Osteoblast (primary cell): ENCODE measurements at places on chromosomes 11 and 22.

GRCh38 chr22:20021196-20022181 is 579 bp downstream of the TANGO2 start:
- DNase-seq = peak; percentile 95

- no peak for DNase-seq
Measured at GRCh38 chr11:116373104-116373944, 399.5 kb downstream of the BUD13 start.

- no peak for DNase-seq
Measured at GRCh38 chr11:26743622-26744021, 21.8 kb upstream of the SLC5A12 start.

- DNase-seq = no peak
Measured at GRCh38 chr22:50620593-50621355, 7.2 kb downstream of the ARSA start.

DNA sequence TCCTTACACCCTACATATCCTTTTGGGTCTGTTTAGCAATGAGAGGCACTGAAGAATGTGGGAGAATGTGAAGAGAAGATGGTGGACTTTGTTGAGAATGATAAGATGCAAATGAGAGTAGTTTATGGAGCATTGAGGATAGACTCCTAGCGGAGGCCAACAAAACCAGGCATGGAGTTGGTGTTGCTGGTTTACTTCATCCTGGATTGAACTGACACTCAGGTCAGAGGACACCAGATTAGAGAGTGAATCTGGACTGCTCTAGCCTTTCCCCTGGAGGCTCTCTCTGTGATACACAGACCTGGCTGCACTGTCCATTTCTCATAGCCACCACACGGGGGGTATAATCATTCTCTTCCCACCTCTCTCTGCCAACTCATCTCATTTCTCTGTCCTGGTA is 98.7 kb downstream of the MICAL2 start:
- DNase-seq = no peak

- DNase-seq = no peak
Measured at GRCh38 chr22:19937616-19938473, 3.7 kb upstream of the COMT start.

DNA sequence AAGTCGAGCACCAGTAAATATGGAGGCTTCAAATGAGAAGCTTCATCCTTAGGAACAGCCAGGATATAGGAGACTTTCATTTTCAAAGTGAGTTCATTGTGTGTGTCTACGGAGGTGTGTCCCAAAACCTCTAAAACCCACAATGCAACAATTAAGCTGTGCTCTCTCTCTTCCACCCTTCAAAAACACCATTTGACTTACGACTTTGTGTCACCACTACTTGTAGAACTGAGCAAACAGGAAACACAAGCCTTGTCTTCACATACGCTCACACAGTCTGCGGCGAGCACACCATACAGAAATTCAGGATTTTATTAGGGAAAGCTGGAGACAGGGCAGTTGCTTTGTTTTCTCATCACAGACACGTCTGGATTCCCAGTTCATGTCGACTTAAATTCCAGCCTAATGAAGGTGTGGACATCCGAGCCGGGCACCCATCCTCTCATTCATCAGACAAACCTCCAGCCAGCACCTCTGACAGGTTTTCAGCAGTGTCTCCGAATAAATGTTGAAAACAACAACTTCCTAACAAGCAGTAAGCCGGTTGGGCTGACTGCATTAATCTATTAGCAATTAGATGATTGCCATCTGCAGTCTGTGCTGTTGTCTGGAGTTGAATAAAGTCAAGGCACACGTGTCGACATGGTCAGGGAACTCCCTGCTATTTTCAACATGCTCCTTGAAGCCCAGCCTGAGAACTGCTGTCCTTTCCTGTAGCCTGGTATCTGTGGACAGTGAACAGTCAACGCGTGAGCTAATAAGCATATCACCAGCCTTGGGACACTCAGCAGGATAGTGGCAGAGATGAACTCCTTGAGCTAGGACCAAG is 1411.1 kb downstream of the BRD1 start:
- DNase-seq = peak; percentile 30

GRCh38 chr11:73117071-73117470 is 25.0 kb downstream of the FCHSD2 start:
- no peak for DNase-seq

- peak; percentile 87 for DNase-seq
Measured at GRCh38 chr11:370070-370941, 1.0 kb downstream of the B4GALNT4 start.

DNA sequence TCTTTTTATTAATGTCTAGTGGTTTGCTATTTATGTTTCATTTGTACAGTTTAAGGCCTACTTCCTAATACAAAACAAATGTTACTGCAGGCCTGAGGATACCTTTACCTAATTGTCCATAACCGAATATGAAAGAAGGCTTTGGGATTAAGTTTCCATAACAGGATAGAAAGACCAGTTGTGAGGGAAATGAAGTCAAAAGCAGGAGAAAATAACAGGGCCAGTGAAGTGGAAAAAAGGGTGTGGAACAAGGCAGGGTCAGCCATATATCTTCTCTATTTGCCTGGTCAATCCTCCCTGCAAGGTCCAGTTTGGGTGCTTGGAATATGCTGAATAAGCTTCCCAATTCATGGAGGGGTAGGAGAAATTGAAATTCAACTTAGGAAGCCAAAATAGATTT is 211.5 kb downstream of the SWAP70 start:
- no peak for DNase-seq

DNA sequence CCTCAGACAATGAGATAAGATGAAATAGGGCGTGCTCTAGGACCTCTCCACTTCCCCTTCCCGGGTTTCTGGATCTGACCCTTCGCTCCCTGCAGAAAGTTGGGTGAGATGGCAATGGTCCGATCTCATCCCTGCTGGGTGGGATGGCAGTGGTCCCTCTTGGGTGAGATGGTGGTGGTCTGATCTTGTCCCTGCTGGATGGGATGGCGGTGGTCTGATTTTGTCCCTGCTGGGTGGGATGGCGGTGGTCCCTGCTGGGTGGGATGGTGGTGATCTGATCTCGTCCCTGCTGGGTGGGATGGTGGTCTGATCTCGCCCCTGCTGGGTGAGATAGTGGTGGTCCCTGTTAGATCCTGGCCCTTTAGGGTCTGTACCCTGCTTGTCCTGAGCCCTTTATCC is 21.3 kb downstream of the ST14 start:
- DNase-seq = peak; percentile 60

GRCh38 chr22:18056161-18056666 is 21.6 kb upstream of the PEX26 start:
- peak; percentile 97 for DNase-seq

- peak; percentile 98 for DNase-seq
Measured at GRCh38 chr11:73350908-73351636, 25.1 kb upstream of the RELT start.

- no peak for DNase-seq
Measured at GRCh38 chr11:40384991-40385390, 1074.5 kb downstream of the LRRC4C start.

DNA sequence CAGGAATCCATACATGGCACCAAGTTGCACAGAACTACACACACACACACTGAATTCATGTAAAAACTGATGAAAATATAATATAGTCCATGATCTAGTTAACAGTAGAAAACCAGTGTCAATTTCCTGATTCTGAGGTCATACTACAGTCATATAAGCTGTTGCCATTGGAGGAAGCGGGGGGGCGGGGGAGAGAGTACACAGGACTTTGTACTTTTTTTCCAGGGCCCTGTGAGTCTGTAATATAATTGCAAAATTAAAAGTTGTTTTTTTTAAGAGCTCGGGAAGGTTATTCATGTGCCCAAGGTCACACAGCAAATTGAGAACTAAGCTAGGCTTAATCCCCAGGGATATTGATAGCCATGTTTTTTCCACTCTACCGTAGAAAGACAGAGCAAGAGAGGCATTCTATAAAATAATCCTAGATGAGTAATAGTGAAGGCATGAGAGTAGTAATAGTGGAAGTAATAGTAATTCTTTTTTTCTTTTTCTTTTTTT is 312.3 kb downstream of the MN1 start:
- DNase-seq = peak; percentile 89

DNA sequence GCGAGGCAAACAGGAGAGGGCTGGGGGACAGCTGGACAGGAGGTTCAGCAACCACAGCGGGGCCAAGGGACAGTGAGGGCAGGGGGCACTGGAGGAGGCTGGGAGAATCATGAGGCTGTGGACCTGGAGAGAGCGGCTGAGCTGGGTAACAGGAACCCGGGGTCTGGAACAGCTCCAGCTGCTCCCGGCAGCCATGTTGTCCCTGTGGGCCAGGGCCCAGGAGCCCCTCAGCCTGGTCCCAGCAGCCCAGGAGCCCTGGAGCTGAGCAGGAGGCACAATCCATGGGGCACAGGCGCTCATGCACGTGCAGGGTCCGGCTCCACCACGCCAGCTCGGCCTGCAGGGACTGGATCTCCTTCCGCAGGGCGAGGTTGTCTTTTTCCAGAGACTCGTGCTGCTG is 7.4 kb downstream of the BATF2 start:
- no peak for DNase-seq

- DNase-seq = peak; percentile 98
Measured at GRCh38 chr11:44621140-44621681, 55.7 kb downstream of the CD82 start.

DNA sequence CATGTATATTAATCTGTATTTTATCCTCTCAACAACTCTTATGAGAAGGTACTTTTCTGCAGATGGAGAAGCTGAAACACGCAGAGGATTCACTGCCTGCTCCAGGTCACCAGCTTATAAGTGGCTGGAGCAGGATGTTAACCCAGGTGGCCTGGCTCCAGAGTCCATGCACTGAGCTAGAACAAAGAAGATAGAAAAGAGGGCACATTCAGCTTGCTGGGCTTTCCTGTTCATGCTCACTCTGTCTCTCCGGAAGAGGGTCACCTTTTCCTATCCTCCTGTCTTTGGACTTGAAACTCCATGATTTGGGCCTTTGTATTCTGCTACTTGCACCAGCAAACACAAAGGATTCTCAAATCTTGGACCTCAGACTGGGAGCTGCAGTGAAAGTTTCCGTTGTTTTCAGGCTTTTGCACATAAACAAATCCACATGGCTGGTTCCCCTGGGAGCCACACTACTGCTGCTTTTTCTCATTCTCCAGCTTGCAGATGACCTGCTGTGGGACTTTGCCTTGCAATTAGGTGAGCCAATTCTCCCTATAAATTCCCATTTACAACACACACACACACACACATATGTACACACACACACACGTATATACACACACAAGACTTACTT is 117.3 kb upstream of the GRK3 start:
- DNase-seq = no peak

DNA sequence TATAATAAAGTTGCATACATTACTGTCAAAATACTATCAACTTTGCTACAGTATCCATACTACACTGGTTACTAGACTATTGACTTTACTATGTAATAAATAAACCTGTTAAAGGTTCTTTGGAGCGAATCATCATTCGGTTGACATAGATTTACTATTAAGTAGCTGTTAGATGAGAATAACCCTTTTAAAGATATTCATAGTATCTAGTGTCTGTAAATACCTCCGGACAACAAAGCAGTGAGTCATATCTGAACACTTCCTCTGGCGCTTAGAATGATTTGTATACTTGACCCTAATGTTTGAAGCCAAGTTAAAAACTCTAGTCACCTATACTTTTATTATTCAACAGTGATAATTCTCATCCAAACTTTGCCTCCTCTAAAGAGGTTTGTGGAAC is 84.7 kb downstream of the MSANTD4 start:
- no peak for DNase-seq

DNA sequence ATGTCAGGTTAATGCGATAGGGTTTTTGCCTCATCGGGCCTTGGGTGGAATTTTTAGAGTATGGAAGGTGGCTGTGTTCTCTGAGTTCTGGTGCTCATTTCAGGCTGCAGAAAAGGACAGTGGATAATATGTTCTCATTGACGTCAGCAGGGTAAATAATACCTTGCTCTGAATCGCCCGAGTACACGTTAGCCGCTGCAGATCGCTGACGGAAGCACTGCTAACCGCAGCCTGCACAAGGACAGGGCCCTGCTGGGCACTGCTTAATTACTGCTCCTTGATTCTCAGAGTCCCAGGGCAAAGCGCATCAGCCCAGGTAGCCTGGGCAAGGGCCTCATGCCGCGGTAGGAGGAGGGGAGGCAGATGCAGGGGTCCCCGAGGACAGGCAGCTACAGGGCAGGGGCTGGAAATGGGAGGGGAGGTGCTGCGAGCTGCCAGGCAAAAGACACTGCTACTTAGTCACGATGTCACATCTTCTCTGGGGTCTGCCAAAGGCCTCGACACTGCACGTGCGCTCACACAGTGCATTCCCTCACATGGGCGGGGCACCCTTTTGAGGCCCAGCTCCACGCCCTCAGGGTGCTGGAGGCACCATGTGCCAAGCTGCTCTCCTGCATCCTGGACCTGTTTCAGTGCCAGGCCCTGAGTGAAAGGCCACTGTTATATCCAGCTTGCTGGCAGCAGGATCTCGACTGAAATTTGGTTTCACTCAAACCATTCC is 35.2 kb downstream of the PPP2R1B start:
- DNase-seq = peak; percentile 66

DNA sequence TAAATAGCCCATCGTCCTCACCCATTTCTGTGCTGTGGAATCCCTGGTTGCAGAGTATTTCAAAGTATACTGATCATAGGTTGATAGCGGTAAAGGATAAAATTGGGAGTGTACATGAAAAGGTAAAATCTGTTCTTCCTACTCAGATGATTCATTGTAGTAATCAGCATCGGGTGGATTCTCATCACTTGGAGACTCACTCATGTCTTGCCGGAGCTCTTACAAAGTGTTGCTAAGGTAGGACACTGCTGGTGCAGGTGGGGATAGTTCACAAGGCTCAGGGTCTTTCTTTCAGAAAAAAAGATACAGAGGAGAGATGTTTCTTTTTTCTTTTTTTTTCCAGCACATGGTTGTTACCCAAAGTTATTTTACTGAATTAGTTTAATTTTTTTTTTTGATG is 84.8 kb downstream of the MTNR1B start:
- no peak for DNase-seq

GRCh38 chr11:113552271-113552670 is 77.1 kb upstream of the DRD2 start:
- no peak for DNase-seq

GRCh38 chr22:42814215-42814614 is 42.9 kb downstream of the ARFGAP3 start:
- DNase-seq = peak; percentile 49

GRCh38 chr11:125370561-125371389 is 125.3 kb downstream of the FEZ1 start:
- no peak for DNase-seq

DNA sequence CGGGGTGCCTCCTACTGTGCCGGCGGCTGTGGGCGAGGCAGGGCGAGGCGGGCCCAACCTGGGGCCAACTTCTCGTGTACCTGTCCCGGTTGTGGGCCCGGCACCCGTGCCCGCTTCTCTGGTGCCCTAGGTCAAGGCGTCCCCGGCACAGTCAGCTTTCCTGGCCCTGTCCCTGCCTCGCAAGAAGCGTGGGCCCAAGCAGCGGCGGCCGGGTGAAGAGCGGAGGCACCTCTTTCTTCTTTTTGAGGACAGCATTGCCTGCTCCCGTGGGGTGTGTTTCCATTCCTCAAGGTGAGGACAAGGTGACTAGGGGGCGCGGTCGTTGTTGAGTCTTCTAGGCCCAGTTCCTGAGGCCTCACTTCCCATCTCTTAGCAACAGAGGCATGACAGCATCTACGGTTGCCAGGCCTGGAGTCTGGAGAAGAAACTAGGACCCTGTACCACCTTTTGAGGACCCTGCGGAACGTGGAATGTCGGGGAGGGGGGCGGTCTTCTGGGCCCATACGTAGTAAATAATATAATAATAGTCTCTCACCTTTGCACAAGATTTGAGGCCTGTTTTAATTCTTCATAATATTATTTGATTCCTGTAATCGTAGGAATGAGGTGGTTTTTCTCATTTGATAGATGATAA is 418 bp downstream of the ACO2 start:
- DNase-seq = no peak

- DNase-seq = peak; percentile 75
Measured at GRCh38 chr11:7667460-7667859, 5.8 kb downstream of the CYB5R2 start.
